ENCODE measurements at places on chromosomes 11 and 22. TPM values are rescaled to one million over a fixed set of nuclear protein-coding genes. Genes with fewer than 3 reads are reported as not detected.

The MYOD1 gene
- not detected for total RNA-seq

The AMOTL1 gene
- 71.7 TPM for total RNA-seq

The RAB1B gene
- total RNA-seq: 150 TPM

The CRYAB gene
- total RNA-seq: 35.5 TPM

The GRM5 gene
- not detected for total RNA-seq

The MAJIN gene
- not detected for total RNA-seq

- no peaks in the 10 kb centered on the region for H3K4me1 ChIP-seq
- peaks cover 38% of the 10 kb centered on the region for H3K27me3 ChIP-seq
- DNase-seq: no peak
- H3K4me3 ChIP-seq: no peak overlapping the region
- H3K36me3 ChIP-seq: no peaks in the 10 kb centered on the region
- H3K27ac ChIP-seq: no peak overlapping the region
Measured at GRCh38 chr11:132402071-132402684, 1031.8 kb downstream of the NTM start.

DNA sequence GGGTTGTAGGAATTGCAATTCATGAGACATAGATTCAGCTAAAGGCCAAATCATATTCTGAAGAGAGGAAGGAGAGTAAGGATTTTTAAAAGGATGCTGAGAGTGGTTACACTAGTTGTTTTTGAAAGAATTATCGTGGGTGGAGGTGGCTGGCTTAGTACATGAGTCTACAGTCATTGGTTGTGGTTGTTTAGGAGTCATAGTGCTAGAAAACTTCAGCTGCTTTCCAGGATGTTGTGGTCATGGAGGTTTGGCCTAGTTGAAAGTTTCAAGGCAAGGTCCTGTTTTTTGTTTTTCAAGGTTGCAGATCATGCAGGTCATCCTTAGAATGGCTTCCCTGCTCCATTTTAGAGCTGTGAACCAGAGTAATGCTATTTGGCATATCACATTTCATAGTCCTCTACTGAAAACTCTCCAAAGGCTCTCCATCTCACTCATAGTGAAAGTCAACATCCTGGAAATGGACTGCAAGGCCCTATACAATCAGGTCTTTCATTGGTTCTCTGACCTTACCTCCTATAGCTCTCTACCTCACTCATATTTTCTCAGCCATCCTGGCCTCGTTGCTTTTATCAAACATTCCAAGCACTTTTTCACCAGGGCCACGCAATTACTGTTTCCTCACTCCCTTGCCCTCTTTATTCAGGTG is 26.1 kb upstream of the ZBTB44 start:
- H3K4me1 ChIP-seq: no peaks in the 10 kb centered on the region
- no peak for DNase-seq
- H3K36me3 ChIP-seq: no peaks in the 10 kb centered on the region
- H3K4me3 ChIP-seq: no peak overlapping the region
- no peak overlapping the region for H3K27ac ChIP-seq
- H3K27me3 ChIP-seq: peaks cover 44% of the 10 kb centered on the region

GRCh38 chr11:61639816-61640443 is 40.3 kb upstream of the DAGLA start:
- H3K27me3 ChIP-seq: peaks cover 36% of the 10 kb centered on the region
- no peaks in the 10 kb centered on the region for H3K4me1 ChIP-seq
- DNase-seq: no peak
- no peaks in the 10 kb centered on the region for H3K36me3 ChIP-seq
- H3K27ac ChIP-seq: no peak overlapping the region

- H3K4me3 ChIP-seq: no peak overlapping the region
- no peaks in the 10 kb centered on the region for H3K27me3 ChIP-seq
- H3K36me3 ChIP-seq: peaks cover 12% of the 10 kb centered on the region
- H3K4me1 ChIP-seq: peaks cover 12% of the 10 kb centered on the region
- no peak overlapping the region for H3K27ac ChIP-seq
Measured at GRCh38 chr11:117154468-117154867, 10.4 kb downstream of the PAFAH1B2 start.

DNA sequence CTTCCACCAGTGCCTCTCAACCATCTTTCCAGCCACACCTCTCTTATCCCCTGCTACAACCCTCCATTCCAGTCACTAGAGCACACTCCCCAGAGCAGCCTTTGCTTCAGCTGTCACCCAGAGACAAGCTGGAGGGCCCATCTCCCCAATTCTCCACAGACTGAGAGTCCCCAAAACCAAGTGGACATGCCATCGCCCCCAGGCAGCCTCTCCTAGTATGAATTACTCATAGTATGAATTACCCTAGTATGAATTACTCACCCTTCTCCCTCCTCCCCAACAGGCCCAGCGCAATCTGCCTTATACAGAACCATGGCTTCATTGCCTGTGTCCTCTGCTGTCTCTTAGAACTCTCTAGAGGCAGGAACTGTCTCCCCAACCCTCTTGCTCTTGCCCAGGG is 24.8 kb downstream of the MYH9 start:
- H3K27me3 ChIP-seq: no peaks in the 10 kb centered on the region
- DNase-seq: no peak
- peaks cover 98% of the 10 kb centered on the region for H3K4me1 ChIP-seq
- no peak overlapping the region for H3K4me3 ChIP-seq

GRCh38 chr22:50199251-50199721 is 1.5 kb upstream of the SELENOO start:
- peak overlapping the region; percentile 66 for H3K4me3 ChIP-seq
- no peak for DNase-seq
- peaks cover 15% of the 10 kb centered on the region for H3K4me1 ChIP-seq
- H3K27me3 ChIP-seq: no peaks in the 10 kb centered on the region
- no peak overlapping the region for H3K27ac ChIP-seq

GRCh38 chr22:43365715-43366440 is 22.7 kb upstream of the SCUBE1 start:
- DNase-seq: no peak
- no peaks in the 10 kb centered on the region for H3K4me1 ChIP-seq
- no peak overlapping the region for H3K4me3 ChIP-seq
- no peaks in the 10 kb centered on the region for H3K36me3 ChIP-seq

DNA sequence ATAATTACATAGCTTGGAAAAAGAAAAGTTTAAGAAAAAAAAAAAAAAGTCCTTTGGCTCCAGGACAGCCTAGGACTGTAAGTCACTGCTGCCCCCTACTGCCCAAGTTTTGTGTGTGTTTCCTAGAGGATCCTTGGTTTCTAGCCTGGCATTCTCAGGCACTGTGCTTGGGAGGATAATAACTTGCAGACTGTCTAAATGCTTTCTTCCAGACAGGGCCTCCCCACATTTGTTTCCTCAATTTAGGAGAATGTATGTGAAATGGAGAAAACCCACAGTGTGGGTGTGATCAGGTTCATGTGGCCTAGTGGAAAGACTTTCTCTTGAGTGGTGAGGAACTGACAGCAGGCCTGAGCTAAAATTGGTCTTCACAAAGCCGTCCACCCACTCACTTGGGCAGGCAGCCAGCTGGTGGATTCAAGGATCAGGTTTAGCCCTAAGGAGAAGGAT is 191.0 kb downstream of the NAV2 start:
- DNase-seq: peak; percentile 90
- H3K4me3 ChIP-seq: no peak overlapping the region

DNA sequence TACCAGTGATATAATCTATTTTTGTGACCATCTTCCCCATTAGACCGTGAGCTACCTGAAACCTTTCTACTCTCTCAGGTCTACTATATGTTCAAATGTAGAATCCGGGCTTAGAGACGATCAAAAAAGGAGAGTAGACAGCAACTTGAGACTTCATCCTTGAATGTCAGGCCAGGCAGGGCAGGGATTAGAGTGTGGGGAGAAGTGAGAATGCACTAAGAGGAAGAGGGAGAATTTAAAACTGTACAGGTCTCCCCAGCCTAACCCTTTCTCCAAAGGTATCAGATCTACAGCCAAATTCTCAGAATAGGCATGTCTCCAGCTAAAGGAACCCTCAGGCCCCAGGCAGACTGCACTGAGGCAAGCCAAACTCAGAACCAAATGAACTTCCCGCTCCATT is 935 bp downstream of the LAMTOR1 start:
- H3K27ac ChIP-seq: peak overlapping the region; percentile 88
- DNase-seq: no peak
- H3K4me3 ChIP-seq: peak overlapping the region; percentile 91
- peaks cover 16% of the 10 kb centered on the region for H3K36me3 ChIP-seq
- H3K4me1 ChIP-seq: peaks cover 33% of the 10 kb centered on the region
